ENCODE measurements at places on chromosomes 7 and 10. TPM values are rescaled to one million over a fixed set of nuclear protein-coding genes. Genes with fewer than 3 reads are reported as not detected.

SLC26A4 gene
- 6.5 TPM for total RNA-seq

VWDE gene
- total RNA-seq, result under 0.01 TPM

GRCh38 chr7:135970682-135971365 lies 6.3 kb downstream of the MTPN start:
- DNase-seq, result no peak

DNA sequence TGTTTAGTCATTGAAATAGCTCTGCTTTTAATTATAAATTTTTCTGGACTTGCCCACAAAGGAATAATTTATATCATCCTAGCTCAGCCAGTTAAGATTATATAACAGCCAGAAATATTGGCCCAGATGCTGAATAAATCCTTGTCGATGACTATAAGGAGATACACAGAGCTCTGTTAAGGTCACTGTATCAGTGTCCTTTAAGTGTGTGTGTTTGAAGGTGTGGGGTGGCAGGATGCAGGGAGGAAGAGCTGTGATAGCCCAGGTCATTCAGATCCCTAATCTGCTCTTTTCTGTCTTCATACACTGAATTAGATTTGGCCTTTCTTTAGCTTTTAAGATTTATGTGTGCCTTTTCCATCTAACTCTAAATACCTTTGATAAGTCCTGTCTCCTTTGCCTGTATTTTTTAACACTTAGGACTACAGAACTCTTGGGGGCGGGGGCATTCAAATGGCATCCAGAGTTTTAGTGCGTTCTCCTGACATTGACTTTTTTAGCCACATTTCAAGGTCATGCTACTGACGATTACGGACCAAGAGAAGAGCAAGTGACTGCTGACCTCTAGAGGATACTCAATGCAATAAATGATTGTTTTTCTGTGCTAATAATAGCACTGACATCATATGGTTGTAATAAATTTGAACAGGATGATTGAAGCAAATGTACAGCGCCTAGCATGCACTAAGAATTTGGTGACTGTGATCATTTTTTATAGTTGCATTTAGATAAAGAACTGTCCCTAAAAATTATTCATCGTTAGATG lies 172.3 kb downstream of the CACNB2 start:
- DNase-seq, result peak; percentile 45

DNA sequence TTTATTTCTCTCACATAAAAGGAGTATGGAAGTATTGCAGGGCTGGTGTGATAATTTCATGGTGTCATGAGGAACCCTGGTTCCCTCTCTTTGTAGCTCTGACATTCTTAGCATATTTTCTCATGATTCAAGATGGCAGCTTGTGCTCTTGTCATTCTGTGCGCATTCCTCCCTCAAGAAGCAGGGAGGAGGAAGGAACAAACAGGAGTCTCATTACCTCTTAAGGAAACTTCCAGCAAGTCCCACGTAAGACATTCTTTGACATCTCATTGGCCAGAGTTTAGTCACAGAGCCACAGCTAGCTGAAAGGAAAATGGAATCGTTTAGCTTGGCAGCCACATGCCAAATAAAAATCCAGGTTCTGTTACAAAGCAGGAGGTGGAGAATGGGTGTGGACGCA lies 546.8 kb downstream of the LRMDA start:
- no peak for DNase-seq

DNA sequence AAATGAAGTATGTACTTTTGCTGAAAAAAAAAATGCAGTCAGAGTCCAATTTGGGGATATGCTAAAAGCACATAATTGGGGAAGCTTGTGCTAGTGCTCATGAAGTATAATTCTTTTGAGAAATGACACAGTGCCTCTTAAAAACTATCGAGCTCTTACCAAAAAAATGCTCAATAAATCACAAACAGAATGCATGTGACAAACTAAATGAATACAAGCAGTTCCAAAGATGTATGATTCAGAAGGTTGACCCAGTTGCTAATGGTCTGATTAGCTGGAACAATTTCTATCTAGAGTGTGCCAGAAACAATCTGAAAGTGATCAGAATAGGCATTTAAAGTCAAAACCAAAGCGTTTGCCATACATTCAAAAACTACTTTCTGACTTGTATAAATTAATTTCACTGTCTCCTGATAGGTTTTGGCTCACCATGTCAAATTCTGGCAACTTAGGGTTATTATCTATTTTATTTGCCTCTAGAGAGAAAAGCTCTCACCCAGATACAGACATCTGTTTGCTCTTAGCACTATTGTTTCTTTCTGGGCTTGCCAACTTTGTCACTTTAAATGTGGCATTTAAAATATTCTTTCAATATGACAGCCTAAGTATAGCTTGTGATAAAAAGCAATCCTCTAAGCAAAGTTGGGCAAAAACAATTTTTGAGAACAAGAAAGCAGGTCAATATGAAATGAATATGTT lies 114.7 kb upstream of the AHR start:
- DNase-seq, result no peak
